GM23248 (cell line): ENCODE measurements at places on chromosomes 7 and 10.
A peak's percentile ranks its signal among the peaks of the same experiment; 100 is the strongest.

DNA sequence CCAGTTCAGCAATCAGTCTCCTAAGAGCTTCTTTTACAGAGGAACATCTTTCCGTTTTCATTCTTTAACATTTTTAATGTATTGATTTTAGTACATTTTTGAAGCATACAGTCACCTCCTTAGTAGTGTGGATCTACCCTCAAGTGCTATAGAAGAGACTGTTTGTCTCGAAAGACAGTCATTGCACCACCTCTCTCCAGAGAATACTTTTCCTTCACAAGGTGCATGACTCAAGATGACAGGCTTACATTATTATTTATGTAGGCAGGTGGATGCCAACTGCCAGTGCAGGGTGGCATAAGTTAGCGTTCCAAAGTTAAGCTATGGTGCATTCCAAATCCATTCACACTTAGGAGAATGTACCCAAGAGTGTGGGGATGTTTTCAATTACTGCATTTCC, 71.8 kb downstream of the ZEB1 start:
- H3K4me3 ChIP-seq = no peak overlapping the region
- H3K27me3 ChIP-seq = no peaks in the 10 kb centered on the region
- DNase-seq = no peak
- H3K4me1 ChIP-seq = peaks cover 5% of the 10 kb centered on the region
- H3K27ac ChIP-seq = no peak overlapping the region

GRCh38 chr7:77796960-77797359, 1.3 kb downstream of the TMEM60 start:
- no peaks in the 10 kb centered on the region for H3K27me3 ChIP-seq
- no peak overlapping the region for H3K27ac ChIP-seq
- H3K4me3 ChIP-seq = peak overlapping the region; percentile 98
- H3K36me3 ChIP-seq = no peaks in the 10 kb centered on the region; the same call in 1 of the 2 replicates
- H3K4me1 ChIP-seq = peaks cover 25% of the 10 kb centered on the region

GRCh38 chr10:126384269-126384873, 3.9 kb downstream of the ADAM12 start:
- peak overlapping the region; percentile 88 for H3K4me3 ChIP-seq
- H3K27me3 ChIP-seq = no peaks in the 10 kb centered on the region
- H3K4me1 ChIP-seq = peaks cover 49% of the 10 kb centered on the region
- H3K27ac ChIP-seq = peak overlapping the region; percentile 45
- H3K36me3 ChIP-seq = peaks cover 4% of the 10 kb centered on the region; the same call in 1 of the 2 replicates

DNA sequence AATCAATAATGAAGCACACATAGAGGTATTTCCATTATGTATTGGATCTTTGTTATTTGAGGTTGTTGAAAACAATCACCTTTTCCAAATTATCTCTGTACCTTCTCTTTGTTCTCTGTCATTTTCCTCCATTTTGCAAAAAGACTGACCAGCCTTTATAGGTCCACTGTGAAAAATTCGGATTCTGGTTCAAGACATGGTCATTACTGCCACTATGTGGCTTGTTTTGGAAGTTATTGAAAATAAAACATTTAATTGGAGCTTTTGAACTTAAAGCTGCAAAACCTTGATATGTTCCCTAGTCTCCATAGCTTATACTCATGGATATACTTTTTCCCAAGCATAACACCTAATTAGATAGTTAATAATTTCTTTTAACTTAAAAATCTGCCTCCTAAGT, 1094.4 kb downstream of the NRG3 start:
- H3K27ac ChIP-seq = no peak overlapping the region
- H3K4me1 ChIP-seq = no peaks in the 10 kb centered on the region
- H3K27me3 ChIP-seq = no peaks in the 10 kb centered on the region; the same call in 1 of the 2 replicates
- no peak overlapping the region for H3K4me3 ChIP-seq
- DNase-seq = peak; percentile 58

GRCh38 chr10:3574451-3574850, 210.6 kb downstream of the KLF6 start:
- H3K36me3 ChIP-seq = no peaks in the 10 kb centered on the region
- DNase-seq = no peak
- no peaks in the 10 kb centered on the region for H3K4me1 ChIP-seq
- H3K27ac ChIP-seq = no peak overlapping the region

- H3K4me3 ChIP-seq = no peak overlapping the region
- no peaks in the 10 kb centered on the region for H3K27me3 ChIP-seq
- H3K27ac ChIP-seq = no peak overlapping the region
- DNase-seq = no peak
- peaks cover 12% of the 10 kb centered on the region for H3K4me1 ChIP-seq
- no peaks in the 10 kb centered on the region for H3K36me3 ChIP-seq
Measured at GRCh38 chr7:121442845-121443244, 46.7 kb upstream of the FAM3C start.

GRCh38 chr10:4242561-4243035, 457.6 kb upstream of the KLF6 start:
- H3K36me3 ChIP-seq = no peaks in the 10 kb centered on the region
- peak overlapping the region; percentile 74 for H3K4me3 ChIP-seq
- peaks cover 74% of the 10 kb centered on the region for H3K4me1 ChIP-seq
- peak overlapping the region; percentile 99 for H3K27ac ChIP-seq
- no peaks in the 10 kb centered on the region for H3K27me3 ChIP-seq

DNA sequence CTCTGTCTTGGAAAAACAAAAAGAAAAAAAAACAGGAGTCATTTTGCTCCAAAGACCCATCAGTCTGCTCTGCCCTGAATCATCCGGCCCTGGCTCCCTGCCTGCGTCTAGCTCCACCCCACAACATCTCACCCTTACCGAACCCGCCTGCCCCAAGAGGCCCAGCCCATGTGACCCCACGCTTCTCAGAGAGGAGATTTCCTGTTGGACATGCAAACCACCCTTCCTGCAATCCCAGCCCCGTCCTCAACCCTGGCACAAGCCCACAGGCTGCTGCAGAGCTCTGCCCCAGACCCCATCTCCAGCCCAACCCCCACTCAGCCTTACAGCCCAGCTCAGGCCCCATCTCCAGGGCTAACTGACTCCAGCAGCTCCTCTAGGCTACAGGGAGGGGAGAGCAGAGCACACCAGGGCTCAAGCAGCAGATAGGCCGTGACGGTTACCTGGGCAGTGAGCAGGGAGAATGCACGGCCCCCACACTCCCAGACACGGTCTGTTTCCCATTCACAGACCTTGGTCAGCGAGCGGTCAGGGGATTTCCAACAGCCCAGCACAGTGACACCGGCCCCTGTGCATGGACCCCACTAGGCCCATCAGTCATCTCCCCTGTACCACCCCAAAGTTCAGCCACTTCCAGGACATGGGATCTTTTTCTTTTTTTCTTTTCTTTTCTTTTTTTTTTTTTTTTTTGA, 69.9 kb upstream of the GTF2I start:
- no peaks in the 10 kb centered on the region for H3K36me3 ChIP-seq
- peaks cover 11% of the 10 kb centered on the region for H3K4me1 ChIP-seq
- H3K27ac ChIP-seq = peak overlapping the region; percentile 76
- peak; percentile 94 for DNase-seq
- H3K27me3 ChIP-seq = no peaks in the 10 kb centered on the region

DNA sequence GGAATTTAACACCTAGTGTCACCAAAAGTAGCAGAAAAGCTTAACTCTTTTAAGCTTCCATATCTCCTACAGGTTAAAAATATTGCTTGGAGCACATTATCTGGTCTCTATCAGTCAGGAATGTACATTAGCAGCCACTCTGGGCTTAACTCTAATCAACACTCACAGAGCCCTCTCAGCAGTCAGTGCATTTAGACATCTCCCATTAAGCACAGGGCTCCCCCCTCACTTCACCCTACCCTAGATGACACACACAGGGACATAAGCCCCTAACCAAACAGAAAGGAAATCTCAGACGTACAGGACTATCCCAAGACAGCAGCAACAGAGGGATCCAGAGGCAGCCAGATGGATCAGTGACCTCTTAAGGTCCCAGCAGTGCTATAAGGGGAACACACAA, 26.4 kb downstream of the FBXW4 start:
- H3K4me3 ChIP-seq = no peak overlapping the region
- no peaks in the 10 kb centered on the region for H3K4me1 ChIP-seq
- H3K27me3 ChIP-seq = no peaks in the 10 kb centered on the region
- DNase-seq = no peak
- H3K27ac ChIP-seq = no peak overlapping the region
- H3K36me3 ChIP-seq = peaks cover 32% of the 10 kb centered on the region; the same call in 1 of the 2 replicates

DNA sequence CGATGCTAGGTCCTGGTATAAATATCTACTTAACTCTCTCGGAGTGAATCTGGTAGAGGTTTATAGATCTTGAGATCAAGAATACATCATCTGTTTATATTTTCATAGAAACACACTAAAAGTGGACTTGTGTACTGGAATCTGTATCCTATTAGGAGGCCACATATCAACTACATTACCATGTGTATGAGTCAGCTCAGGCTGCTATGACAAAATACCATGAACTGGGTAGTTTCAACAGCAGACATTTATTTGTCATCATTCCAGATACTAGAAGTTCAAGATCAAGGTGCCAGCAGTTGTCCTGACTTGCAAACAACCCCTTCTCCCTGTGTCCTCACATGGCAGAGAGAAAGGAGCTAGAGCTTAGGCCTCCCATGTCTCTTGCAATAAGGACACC, 113.9 kb upstream of the PFKP start:
- H3K36me3 ChIP-seq = no peaks in the 10 kb centered on the region
- no peaks in the 10 kb centered on the region for H3K4me1 ChIP-seq
- H3K27ac ChIP-seq = no peak overlapping the region
- peak; percentile 59 for DNase-seq

- H3K27me3 ChIP-seq = no peaks in the 10 kb centered on the region
- peak within 1 kb of the TSS; percentile 91 for H3K4me3 ChIP-seq
- peaks cover 21% of the 10 kb centered on the region for H3K4me1 ChIP-seq
- DNase-seq = peak; percentile 100
Measured at GRCh38 chr10:1048732-1049424, at the start of gene IDI1. IDI1 (minus strand) TSS chr10:1049119; CDS start chr10:1049003, 116 bp downstream.

- H3K36me3 ChIP-seq = no peaks in the 10 kb centered on the region
- no peak overlapping the region for H3K4me3 ChIP-seq
- H3K4me1 ChIP-seq = no peaks in the 10 kb centered on the region; the same call in 1 of the 2 replicates
- no peak for DNase-seq
- H3K27me3 ChIP-seq = no peaks in the 10 kb centered on the region
Measured at GRCh38 chr10:71777213-71777985, 4.1 kb upstream of the VSIR start.

GRCh38 chr10:122461729-122462532, 578 bp downstream of the HTRA1 start:
- DNase-seq = peak; percentile 57
- peak overlapping the region; percentile 66 for H3K27ac ChIP-seq
- H3K27me3 ChIP-seq = no peaks in the 10 kb centered on the region

GRCh38 chr7:57399251-57399940, 50.6 kb upstream of the ZNF716 start:
- H3K4me1 ChIP-seq = no peaks in the 10 kb centered on the region
- H3K27ac ChIP-seq = no peak overlapping the region
- no peak overlapping the region for H3K4me3 ChIP-seq
- H3K27me3 ChIP-seq = no peaks in the 10 kb centered on the region
- DNase-seq = no peak

DNA sequence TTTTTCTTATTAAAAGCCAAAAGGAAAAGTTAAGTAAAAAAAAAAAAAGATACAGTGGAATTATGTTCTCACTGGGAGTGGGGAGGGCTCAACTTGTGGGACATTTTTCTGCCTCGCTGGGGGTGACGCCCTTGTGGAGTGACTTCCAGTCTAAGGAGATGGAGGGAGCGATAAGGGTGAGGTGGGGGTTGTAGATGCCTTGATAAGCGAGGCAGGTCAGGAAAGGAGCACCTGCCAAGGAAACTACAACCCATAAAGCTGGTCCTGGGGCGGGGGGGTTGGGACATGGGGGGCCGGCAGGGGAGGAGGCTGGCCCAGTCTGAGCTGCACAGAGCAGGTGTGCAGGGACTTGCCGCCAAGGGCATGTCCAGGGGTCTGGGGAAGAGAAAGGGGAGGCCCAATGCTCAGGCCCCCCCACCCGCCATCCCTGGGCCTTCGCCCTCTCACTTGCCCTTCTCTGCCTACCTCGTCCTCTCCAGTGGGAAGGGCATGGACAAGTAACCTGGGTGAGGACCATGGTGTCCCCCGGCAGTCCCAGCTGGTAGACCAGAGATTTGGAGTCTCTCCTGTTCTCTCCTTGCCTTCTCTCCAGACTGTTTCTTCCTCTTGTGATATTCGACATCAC, 2.5 kb upstream of the TRPV5 start:
- no peaks in the 10 kb centered on the region for H3K36me3 ChIP-seq
- no peaks in the 10 kb centered on the region for H3K4me1 ChIP-seq
- H3K27ac ChIP-seq = no peak overlapping the region
- H3K27me3 ChIP-seq = peaks cover 6% of the 10 kb centered on the region; the same call in 1 of the 2 replicates
- DNase-seq = no peak

DNA sequence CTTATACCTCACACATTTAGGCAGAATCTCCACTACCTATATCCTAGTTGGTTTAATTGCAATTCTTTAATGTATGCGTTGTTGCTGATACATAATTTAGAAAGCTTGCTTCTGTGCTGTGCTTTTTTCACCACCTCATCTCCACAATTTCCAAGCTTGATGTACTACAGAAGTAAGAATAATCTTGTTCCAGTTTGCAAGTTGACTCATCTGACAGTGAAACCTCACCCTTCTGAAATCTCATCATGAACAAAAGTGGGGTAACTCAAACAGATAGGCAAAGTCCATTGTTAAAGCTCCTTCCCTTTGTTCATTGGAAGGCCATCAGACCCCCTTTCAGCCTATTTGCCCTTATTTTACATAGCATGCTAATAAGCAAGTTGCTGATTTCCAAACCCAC, 13.6 kb downstream of the EIF4EBP2 start:
- no peaks in the 10 kb centered on the region for H3K27me3 ChIP-seq
- H3K4me3 ChIP-seq = no peak overlapping the region
- peaks cover 28% of the 10 kb centered on the region for H3K36me3 ChIP-seq
- peak overlapping the region; percentile 73 for H3K27ac ChIP-seq

- H3K27ac ChIP-seq = no peak overlapping the region
- H3K27me3 ChIP-seq = no peaks in the 10 kb centered on the region
- DNase-seq = no peak
- no peaks in the 10 kb centered on the region; the same call in 1 of the 2 replicates for H3K36me3 ChIP-seq
Measured at GRCh38 chr10:90064295-90064694, 362.9 kb downstream of the KIF20B start.
